ENCODE measurements at places on chromosomes 4 and X.

DNA sequence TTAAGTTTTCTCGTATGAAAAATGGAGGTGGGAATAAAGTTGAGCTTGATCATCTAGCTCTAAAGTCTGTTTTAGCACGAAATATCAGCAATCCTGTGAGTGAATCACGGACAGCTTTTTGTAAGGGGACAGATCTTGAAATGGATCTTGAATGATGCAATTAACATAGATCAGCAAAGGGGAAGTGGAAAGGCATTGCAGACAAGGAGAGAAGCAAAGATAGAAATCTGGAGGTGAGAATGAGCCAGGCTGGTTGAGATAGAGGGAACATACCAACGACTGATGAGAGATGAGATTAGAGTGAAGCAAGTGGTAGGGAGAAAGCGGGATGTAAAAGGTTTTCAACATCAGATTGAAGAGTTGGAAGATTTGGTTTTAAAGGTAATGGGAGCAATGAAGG, 4.6 kb upstream of the DGKK start:
- no peak for DNase-seq

GRCh38 chrX:78922754-78923153, 22.4 kb upstream of the P2RY10 start:
- no peak for DNase-seq

DNA sequence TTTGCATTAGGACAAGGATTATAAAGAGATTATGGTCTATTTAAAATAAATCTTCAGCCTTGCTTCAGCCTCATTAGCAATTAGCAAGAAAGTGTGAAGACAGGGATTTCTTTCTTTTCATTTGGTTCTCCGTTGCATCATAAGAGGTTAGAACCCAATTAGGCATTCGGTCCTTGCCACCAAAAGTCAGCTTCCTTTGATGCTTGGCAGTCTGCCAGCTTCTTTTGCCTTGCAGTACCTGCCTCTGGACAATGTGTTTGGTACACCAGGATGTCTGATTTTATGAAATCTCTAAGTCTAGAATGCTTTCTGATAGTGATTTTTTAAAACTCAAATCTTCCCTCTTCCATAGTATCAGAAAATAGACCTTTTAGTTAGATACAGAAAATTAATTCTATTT, 12.4 kb downstream of the SMIM20 start:
- DNase-seq, result no peak

DNA sequence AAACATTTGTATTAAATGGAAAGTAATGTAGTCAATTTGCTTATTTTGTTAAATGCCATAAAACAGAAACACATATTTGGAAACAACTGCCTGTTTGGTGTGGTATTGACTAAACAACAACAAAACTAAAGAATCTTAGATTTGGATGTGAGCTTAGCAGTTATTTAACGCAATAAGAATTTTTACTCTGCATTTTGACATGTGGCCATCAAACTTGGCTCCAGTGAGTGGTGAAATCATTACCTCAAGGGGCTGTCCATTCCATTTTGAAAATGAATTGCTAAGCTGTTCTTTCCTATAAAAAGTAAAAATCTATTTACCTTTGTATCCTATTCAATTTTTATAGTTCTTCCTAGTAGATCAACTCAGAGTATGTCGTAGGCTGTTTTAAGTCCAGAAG, 84.2 kb downstream of the DKK2 start:
- no peak for DNase-seq

GRCh38 chr4:120841580-120841979, 80.9 kb downstream of the PRDM5 start:
- no peak for DNase-seq

GRCh38 chr4:13944095-13944511, 316.6 kb upstream of the BOD1L1 start:
- DNase-seq, result no peak

DNA sequence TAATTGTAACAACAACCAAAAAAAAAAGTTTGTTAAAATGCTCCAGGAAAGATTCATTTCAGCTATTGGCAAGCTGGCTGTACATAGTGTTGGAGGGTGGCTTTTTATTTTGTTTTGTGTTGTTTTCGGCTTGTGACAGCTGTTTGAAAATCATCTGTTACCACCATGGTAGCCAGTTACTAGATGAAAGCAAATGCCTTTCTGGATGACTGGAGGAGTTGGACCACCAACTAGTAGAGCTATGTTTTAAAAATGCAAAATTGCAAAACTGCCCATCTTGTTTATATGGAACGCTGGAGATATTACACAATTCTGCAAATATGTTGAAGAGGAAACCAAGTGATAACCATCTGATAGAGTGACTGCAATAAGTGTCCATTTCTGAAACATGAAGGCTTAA, 53.2 kb upstream of the TNIP3 start:
- DNase-seq, result no peak

- no peak for DNase-seq
Measured at GRCh38 chr4:183111452-183111885, 12.4 kb downstream of the WWC2 start.

DNA sequence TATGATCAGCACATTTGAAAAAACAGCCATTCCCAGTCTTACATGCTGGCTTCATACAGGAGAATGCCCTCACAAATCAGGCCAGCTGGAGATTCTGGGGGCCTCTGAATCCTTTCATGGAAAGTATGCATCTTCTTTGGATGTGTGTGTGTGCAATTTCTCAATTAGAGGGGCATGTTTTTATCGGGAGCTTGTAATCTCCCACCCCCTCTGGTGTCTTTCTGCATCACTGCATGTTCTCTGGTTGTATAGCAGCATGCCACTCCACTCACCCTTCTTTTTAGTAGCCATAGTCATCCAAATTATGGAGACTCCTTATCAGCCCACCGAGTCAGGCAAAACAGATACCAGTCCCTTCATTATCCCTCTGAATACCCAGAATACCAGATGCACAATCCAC, 282.2 kb upstream of the SLIT2 start:
- DNase-seq, result no peak

- peak; percentile 45 for DNase-seq
Measured at GRCh38 chrX:137749246-137749645, 183.3 kb downstream of the ZIC3 start.

GRCh38 chr4:86033171-86033570, 326.7 kb downstream of the MAPK10 start:
- DNase-seq, result no peak

DNA sequence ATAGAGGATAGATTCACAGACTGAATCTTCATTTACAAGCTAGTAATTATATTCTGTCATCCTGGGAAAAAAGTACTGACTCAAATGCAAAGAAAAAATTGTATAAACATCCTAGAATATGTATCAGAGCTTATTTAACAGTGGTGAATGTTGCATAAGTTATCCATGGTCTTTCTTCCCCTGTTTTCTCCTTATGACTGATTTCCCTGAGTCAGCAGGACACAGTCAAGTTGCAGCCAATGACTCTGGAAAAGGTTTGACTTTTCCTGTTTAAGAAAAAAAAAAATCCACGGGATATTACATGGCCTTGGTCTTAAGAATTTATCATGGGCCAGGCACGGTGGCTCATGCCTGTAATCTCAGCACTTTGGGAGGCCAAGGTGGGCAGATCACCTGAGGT, 36.5 kb downstream of the INPP4B start:
- no peak for DNase-seq

- DNase-seq, result no peak
Measured at GRCh38 chr4:147596981-147597380, 20.2 kb upstream of the TMEM184C start.

DNA sequence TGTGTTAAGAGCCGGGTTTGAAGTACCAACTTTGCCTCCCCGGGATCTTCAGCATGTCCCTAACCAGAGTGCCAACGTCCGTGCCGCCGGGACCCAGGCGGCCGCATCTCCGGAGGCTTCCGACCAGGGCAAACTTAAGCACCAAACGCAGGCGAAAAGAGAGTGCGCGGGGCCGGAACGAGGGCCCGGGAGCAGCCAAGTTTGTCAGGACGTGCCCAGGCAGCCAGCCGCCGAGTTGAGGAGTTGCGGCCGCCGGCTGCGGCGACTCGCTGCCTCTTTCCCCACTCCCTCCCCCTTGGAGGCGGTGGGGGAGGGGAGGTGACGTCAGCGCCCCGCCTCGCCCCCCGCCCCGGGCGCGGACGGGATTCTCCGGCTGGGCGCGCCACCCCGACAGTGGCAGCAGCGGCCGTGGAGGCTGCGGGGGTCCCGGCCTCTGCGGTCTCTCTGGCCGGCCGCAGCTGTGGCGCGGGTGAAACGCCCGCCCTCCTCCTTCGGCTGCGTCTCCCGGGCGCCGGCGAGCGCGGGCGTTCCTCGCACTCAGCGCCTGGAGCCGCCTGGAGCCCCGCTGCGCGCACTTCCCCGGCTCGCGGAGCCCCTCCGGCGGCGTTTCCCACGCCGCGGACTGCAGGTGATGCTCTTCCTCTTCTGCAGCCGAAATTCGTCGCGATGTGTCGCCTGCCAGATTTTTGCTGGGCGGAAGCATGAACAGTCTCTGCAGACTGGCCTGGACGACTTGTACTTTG, 2.9 kb upstream of the FAT1 start:
- DNase-seq, result peak; percentile 91

GRCh38 chrX:149948016-149948415, 9.7 kb upstream of the EOLA2 start:
- DNase-seq, result peak; percentile 47

DNA sequence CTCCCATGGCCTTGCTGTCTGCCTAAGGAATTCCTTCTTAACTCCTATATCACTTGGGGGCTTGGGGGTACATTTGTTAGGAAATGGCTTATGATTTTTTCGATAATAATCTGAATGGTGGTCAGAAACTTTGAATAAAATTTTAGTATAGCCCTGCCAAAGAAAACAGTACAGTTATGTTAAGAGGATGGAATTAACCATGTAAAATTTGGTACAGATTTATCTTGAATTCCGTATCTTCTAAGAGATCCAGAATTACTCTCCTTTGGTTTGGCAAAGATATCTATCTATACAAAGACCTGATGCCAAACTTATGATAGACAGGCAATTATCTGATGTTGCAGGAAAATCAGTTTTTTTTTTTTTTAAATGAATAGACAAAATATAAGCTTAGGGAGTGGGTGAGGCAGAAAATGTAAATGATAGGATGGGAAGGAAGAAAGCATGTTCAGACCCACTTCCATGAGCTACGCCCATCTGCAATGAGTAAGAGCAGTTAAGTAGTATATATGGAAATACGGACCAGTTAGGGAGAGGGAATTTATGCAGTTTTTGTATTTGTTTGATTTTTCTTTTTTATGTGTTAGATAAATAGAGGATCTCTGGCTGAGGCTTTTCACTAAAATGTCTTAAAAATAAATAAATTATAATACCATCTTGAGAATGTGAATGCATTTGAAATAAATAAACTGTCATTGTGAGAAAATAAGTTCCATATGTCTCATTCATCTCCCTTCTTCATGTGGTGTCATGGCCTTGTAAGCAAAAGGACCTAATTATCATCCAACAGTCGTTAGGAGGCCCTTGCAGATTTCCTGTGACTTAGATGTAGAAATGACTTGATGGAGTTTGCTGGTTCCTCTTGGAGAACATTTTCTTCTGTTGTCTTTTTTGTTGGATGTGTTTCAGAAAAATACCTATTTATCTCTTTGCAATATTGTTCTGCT, 389.6 kb downstream of the ARHGAP24 start:
- DNase-seq, result no peak

DNA sequence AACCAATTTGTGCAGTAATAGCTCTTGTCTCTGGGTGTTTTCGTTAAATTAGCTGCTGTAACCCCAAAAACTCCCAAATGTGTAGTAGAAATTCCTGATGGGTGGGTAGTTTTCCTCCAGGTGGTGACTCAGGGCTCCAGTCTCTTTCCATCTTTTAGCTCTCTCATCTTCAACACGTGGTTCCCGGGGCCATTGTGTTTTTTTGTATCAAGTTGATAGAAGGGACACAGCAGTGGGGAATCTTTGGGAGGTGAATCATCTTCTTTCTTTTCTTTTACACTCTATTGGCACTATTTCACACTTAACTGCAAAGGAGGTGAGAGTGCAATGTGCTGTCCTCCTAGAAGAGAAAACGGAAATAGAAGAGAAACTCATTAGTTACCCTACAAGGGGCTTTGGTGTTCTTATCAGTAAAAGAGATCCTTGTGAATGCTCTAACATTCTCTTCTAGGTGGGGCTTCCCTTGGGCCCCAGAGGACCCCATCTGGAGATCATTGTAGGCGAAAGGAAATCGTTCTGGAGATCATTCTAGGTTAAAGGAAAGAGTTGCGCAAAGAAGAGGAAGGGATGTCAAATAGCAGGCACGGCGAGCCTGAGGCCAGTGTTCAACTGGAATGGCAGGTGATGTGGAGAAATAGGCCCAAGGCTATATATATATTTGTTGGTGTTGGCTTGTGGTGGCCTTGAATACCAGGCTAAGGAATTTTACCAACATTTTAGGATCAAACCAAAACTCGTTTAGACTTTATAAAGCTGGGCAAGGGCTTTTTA, 68.2 kb upstream of the ACSL1 start:
- DNase-seq, result peak; percentile 8
